ENCODE measurements at places on chromosomes 6 and 20.

DNA sequence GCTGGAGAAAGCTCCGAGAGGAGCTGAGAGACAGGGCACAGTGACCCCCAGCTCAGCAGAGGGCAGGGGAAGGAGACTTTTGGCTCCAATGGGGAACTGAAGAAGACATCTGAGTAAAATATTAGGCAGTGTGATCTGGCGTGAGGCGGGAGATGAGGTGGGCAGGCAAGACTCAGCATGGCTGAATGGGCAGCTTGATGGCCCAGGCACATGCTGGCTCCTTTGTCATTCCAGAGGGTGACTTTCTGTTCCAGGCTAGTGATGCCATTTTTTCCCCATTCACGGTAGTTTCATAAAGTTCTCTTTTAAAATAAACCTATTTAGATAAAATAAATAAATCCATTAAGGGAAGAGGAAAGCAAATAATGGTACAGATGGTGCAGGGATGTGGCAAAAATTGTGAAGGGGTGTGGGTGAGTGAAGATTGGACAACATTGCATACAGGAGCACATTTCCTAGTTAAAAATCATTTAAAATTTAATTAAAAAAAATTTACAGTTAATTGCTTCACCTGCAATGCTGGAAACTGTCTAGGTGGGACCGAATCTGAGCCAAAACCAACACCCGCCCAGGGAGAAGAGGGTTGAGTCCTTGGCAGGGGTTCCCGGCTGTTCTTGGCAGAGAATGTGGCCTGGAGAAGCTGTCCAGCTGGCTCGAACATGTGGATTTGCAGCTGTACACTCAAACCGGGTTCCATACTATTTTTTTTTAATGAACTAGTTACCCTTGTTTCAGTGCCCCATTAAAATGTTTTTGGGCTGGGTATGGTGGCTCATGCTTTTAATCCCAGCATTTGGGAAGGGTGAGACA lies 41.7 kb upstream of the PRELID3B start:
- no peak for DNase-seq

- no peak for DNase-seq
Measured at GRCh38 chr20:47799116-47799715, 13.9 kb upstream of the SULF2 start.

- no peak for DNase-seq
Measured at GRCh38 chr20:32231847-32232246, 24.2 kb downstream of the POFUT1 start.

DNA sequence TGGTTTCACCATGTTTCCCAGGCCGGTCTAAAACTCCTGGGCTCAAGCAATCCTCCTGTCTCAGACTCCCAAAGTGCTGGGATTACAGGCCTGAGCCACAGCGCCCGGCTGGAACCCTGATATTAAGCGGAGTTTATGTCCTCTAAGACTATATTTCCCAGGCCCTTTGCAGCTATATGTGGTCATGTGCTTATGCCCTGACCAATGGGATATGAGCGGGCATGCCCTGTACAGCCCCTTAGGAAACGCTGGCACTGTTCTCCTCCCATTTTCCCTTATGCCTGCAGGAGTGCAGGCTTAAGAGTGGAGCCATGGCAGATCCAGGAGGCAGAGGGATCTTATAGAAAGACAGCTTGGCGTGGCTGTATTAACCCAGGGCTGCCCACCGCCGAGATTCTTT lies 29.9 kb downstream of the RSPO4 start:
- DNase-seq: no peak

GRCh38 chr6:55566036-55566710 lies 12.8 kb downstream of the HMGCLL1 start:
- DNase-seq: no peak

DNA sequence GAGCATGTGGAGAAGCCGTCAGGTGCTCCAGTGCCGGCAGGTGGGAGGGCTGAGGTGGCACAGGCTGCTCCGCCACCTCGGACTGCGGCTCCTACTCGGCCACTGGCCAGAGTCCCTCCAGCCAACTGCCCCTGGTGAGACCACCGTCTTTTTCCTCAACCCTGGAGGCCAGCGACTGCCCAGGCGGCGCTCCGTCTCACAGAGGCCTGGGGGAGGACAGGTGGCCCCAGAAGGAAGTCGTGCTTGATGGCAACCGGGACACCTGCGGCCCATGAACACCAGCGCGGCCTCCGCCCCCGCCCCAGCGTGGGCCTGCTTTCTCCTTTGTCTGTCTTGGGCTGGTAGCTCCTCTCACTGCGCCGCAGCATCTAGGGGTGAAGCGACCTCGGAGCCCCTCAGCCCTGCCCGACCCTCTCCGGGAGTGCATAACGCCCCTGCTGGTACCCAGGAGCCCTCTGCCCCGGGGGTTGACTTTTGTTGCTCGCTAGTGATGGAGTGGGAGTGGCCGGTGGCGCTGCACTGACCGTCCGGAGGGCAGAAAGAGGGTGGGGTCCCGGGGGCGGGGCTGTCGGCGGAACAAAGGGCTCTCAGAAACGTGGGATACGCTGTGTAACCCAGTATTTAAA lies 706 bp upstream of the TUBB2B start:
- DNase-seq: no peak

DNA sequence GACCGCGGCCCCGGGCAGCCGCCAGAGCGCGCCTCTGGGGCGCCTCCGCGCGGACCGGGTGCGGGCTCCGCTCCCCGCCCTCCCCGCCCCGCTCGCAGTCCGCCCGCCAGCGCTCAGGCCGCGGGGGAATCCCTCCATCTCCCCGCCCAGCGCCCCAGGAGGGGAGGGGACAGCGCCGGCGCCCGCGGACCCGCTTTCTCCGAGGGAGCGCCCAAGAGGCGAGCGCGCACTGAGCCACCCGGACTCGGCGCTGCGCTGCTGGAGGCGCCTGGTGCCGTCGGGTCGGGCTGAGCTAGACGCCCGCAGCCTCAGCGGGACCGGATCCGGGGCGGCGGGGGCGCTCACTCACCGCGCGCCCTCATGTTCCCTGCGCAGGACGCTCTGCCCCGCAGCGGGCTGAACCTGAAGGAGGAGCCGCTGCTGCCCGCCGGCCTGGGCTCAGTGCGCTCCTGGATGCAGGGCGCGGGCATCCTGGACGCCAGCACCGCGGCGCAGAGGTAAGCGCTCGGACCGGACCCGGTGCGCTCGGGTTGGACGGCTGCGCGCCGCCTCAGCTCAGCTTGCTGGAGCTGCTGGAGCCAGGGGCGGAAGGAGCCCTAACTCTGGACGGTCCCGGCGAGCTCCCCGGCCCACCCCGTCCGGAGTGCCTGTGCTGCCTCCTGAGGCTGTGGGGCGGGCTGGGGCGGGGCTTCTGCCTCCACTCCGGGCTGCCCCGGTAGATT lies 867 bp downstream of the EBF4 start:
- no peak for DNase-seq

DNA sequence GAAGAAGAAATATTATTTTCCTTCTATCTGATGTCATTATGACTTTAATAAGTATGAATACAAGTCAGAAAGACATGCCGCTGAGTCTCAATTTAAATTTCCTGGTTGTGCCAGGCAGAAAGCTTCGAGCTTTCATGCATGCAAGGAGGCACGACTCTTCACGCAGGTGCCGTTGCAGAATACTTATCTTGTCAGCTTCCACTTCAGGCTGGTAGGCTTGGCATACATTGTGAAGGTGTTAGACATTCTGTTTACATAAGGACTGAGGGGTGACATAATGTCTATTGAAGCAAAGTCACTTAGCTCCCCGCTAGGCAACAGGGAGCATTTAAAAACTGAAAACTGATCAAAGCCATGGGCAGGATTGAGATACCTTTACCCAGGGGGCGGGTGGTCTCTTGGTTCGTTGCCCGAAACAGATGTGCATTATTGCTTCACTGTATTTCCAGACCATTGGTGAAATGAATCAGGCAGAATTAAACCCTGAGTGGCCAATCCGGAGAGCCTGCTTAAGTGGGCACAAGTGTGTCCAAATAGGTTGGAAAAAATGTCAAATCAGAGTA lies 16.4 kb downstream of the BMP6 start:
- no peak for DNase-seq

- no peak for DNase-seq
Measured at GRCh38 chr6:5143634-5144311, 58.6 kb downstream of the PPP1R3G start.

DNA sequence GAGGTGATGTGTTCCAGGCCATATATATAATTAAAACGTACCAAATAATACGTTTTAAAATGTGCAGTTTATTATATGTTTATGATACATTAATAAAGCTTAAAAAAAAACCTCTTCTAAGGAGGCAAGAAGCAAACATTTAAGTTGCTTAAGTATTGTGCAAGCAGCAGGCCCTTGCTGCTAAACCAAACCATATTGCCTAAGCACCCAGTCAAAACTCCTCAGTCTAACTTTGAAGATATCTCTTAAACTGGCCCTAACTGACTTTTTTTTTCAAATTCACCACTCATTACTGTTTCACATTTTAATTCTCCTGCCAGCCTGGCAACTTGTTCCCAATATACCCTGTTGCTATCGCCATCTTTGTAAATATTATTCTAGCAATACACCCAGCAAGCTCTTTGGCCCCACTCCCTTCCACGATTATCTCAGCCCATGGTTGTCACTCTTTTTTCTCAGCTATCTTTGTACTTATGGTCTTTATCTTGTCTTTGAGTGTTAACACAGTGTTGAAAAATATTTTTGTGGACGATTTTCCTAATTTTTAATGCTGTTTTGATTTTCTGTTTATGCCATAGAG lies 60.9 kb downstream of the C6orf58 start:
- no peak for DNase-seq

- DNase-seq: no peak
Measured at GRCh38 chr20:56924292-56925081, 295.4 kb downstream of the TFAP2C start.

- no peak for DNase-seq
Measured at GRCh38 chr20:25461786-25462545, 54.5 kb downstream of the GINS1 start.

- no peak for DNase-seq
Measured at GRCh38 chr20:39702701-39703349, 740.7 kb downstream of the DHX35 start.

DNA sequence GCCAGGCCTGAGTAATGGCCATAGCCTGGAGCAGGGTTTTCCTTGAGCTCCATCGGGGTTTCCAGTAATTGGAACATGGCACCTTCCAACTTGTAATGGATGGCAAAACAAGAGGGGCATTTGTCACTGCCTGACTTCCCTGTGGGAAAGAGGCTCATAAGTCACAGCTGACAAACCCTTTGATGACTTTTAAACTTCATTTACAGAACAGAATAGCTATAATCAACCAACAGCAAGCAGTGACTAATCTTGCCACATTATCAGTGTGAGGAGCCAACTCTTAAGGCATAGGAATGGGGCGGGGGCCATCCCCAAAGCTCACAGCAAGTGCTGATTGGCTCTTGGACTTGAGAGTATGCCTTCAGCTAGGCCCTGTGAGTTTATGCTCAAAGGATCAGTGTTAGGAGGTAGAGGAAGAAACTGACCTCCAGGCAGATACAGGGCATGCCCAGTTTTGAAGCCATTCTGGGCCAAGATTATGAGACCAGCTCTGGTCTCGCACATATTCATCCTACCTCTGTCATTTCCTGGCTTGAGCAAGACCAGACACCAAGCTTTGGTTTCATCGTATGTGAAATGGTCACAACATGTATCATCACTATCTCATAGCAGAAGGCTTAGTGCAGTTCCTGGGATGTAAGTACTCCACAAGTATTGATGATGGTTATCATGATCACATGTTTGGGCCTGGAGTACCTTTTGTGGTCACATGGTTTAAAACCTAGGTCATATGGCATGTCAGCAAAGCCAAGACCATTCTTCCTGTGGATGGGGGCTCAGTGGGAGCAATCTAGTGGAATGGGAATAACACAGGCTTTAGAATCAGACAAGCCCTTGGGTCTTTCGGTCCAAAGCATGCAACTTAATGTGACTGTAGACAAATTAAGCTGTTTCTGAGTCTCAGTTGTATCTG lies 49.2 kb downstream of the EIF2S2 start:
- DNase-seq: no peak

GRCh38 chr6:167238694-167239467 lies 52.2 kb upstream of the UNC93A start:
- no peak for DNase-seq

GRCh38 chr6:42988486-42989020 lies 4.2 kb downstream of the PPP2R5D start:
- DNase-seq: no peak

DNA sequence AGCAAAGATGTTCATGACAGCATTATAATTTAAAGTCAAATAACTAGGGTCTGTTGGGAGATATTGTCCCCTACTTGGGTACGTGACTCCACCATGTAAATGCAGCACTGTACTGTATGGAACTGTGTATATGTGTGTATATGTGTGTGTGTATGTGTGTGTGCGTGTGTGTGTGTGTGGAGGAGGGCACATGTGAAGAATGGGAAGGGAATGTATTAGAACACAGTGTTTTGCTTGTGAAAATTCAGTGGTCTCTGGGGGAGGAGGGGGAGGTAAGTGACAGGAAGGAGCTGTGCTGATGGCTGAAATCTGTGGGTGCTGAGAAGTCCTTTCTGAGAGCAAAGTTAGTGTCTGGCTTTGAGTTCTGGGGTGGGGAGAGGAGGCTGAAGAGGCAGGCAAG lies 23.9 kb upstream of the VEGFA start:
- no peak for DNase-seq

GRCh38 chr6:7404546-7404945 lies 14.9 kb downstream of the RIOK1 start:
- DNase-seq: no peak

DNA sequence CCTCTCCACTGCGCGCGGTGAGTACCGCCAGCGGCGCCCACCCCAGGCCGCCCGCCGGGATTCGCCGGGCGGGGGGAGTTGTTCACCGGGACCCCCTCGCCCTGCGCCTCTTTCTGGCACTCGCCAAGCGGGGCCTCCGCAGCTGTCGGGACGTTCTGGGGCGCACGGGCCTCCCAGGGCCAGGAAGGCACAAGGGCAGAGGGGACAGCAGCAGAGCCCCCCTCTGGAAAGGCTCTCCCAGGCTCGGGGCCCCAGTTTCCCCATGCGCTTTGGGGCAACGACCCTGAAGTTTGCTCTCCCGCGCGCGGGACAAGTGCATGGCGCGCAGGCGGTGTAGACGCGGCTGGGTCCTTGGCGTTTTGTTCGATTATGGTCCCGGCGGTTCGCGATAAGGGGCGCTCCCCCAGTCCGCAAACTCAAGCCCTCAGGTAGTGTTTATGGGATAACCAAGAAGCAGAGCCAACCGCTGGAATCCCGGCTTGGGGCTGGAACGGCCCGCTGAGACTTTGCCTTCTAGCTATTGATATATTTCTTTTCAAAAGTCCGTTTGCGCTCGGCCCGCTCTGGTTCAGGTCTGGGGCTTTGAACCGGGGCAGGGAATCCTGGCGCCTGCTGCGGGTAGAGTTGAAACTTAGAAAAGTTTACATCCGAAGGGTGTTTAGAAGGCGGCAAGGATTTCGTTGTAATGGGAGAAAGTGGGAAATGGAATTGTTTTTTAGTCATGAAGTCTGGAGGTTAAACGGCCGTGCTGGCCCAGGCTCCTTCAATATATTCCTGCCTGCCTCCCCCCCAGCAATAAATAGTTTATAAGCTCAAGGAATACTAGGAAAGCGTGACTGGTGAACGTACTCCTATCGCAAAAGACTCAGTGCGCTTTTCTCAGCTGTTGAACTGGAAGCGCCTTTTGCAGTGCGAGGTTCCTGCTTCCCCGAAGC lies 595 bp downstream of the EYA2 start:
- no peak for DNase-seq

- no peak for DNase-seq
Measured at GRCh38 chr20:53597521-53598120, 4.0 kb upstream of the ZNF217 start.

All from BJ (cell line).